Aorta (tissue), 5 donors: ENCODE measurements at places on chromosomes 4 and X.

GRCh38 chrX:46831765-46832327 lies 5.0 kb upstream of the RP2 start:
- no peak for DNase-seq

DNA sequence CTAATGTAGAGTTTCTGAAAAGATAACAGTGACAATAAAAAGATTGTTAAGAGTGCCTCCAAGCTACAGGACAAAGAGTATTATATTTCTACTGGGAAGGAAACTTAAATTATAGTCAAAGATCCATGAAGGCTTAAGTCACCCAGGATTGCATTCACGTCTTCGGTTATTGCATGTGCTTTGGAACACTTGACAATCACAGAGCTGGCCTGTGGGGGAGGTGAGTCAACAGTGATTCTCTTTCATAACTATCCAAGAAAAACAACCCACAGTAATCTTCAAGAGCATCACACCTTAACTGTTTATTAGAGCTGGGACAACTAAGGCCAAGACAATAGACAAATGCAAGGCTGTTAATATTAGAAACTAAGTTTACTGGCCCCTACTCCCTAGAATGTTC lies 40.3 kb downstream of the PDGFC start:
- no peak for DNase-seq

- no peak for DNase-seq
Observed at GRCh38 chr4:112330921-112331320, 33.8 kb downstream of the ALPK1 start.

GRCh38 chrX:130139474-130140201 lies 26.0 kb downstream of the AIFM1 start:
- no peak for DNase-seq

- DNase-seq = no peak
Observed at GRCh38 chr4:103904123-103904522, 184.3 kb upstream of the TACR3 start.

DNA sequence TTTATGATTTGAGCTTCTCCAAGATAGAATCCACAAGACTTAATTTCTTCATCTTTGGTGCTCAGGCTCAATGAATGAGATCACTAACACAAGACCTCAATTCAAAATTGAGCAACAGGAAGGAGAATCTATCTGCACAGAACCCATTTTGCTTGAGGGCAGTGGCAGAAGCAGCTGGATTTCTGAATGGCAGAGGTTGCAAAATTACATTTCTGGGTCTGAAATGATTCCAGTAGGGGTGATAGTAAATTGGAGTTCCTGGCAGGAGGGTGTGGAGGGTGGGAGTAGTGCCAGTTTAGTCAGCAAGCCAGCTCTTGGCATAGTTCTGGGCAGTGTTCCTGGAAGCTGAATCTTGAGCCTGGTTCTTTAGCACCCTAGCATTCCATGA lies 281.1 kb downstream of the SLC7A11 start:
- DNase-seq = peak; percentile 30

DNA sequence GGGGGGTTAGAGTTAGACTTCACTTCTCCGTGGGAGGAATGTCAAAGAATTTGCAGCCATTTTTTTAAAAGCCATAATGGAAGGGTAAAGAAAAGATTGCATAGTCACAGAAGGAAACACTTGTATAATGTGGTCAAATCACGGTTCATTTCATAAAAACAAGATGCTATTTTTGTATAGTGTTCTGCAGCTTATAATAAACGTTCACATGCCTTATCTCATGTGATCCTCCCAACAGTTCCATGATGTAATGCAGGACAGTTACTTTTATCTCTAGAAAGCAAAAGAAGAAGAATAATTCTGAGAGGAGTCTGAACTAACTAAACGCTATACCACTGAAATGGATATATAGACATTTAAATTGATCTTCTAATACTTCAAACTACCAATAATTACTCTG lies 71.3 kb upstream of the CAMK2D start:
- DNase-seq = no peak

DNA sequence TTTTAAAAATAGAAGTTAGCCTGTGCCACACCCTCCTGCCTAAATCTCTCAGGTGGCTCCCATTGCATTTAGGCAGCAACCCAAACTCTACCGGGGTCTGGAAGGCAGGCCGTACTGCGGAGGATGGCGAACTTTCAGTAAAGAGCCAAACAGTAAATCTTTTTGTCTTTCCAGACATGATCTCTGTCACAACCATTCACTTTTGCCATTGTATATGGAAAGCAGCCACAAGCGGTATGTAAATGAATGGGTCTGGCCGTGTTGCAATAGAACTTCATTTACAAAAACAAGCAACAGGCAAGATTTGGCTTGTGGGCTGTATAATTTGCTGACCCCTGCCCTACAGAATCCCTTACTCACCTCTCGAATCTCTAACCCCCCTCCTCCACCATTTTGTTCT lies 3.3 kb downstream of the RADX start:
- no peak for DNase-seq

DNA sequence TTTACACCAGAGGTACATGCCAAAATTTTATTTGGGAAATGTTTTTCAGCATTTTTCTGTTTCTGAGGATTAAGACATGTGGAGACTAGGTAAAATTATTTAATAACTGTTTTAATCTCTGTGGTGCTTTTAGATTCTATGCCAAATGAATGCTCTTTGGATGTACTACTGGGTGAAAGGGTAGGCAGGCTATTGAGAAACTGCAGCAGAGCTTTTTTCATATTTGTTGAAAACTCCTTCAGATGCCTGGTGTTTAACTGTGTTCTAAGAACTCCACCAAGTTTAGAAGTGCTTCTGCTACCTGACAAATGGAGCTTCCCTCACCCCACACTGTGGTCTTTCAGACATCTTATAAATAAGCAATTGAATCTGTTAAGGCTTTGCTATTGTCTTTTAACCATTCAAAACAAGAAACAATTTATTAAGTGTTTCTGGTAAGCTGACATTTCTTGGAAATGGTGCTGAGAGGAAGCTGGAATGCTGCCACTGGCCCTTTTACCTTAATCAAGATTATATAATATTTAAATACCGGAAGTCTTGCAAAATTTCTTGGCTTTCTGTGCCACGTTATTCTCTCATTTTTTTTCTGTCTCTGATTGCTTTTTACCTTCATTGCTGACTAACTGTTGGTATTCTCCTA lies 51.2 kb upstream of the CYSLTR1 start:
- DNase-seq = no peak

DNA sequence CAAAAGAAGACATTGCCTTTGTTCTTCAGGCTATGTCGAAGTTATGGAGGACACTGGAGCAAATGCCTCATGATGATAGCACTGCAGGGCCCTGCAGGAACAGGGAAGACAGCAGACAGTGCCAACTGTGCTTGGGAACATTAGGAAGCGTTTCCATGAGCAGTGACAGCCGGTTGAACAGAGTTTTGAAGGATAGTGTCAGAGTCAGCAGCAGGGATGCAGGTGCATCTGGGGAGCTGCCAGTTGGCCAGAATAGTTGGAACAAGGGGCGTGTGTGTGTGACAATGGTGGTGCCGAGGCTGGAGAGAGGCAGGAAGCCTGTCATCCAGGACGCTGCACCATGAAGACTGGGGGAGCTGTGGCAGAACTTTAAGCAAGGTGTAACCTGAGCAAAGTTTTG lies 88.6 kb downstream of the SHROOM3 start:
- no peak for DNase-seq

- no peak for DNase-seq
Observed at GRCh38 chr4:153212736-153213135, 8.5 kb downstream of the TRIM2 start.

DNA sequence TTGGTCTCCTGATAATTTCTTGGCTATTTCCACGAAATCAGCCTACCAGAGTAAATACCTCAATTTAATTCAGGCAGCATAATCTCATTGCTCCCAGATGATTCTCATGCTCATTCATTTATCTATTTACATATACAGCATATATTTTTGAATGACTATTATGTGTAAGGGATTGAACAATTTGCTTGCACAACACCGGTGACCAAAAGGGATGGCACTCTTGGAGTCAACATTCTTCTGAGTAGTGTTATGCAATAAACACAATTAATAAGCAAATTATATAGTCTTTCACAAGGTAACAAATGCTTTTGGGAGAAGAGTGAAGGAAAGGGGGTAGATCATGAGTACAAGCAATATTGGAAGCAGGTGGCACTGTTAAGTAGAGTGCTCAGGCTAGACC lies 1015.3 kb downstream of the ARAP2 start:
- no peak for DNase-seq

GRCh38 chrX:12237771-12238170 lies 99.5 kb downstream of the FRMPD4 start:
- no peak for DNase-seq

GRCh38 chr4:110087070-110087708 lies 111.2 kb downstream of the ELOVL6 start:
- no peak for DNase-seq

- no peak for DNase-seq
Observed at GRCh38 chr4:88280228-88280795, 4.0 kb downstream of the PPM1K start.

DNA sequence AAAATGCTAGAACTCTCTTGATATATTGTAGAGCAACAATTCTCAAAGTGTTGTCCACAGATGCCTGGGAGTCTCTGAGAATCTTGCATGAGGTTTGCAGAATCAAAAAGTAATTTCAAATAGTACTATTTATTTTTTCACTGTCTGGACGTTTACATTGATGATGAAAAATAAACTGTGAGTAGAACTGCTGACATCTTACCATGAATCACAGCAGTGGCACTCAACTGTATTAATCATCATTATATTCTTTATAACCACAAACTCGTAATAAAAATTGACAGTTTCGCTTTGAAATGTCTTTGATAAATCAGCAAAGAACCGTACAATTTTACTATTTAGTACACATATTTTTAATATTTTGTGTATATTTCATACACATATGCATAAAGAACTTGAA lies 94.5 kb downstream of the NAF1 start:
- DNase-seq = no peak

DNA sequence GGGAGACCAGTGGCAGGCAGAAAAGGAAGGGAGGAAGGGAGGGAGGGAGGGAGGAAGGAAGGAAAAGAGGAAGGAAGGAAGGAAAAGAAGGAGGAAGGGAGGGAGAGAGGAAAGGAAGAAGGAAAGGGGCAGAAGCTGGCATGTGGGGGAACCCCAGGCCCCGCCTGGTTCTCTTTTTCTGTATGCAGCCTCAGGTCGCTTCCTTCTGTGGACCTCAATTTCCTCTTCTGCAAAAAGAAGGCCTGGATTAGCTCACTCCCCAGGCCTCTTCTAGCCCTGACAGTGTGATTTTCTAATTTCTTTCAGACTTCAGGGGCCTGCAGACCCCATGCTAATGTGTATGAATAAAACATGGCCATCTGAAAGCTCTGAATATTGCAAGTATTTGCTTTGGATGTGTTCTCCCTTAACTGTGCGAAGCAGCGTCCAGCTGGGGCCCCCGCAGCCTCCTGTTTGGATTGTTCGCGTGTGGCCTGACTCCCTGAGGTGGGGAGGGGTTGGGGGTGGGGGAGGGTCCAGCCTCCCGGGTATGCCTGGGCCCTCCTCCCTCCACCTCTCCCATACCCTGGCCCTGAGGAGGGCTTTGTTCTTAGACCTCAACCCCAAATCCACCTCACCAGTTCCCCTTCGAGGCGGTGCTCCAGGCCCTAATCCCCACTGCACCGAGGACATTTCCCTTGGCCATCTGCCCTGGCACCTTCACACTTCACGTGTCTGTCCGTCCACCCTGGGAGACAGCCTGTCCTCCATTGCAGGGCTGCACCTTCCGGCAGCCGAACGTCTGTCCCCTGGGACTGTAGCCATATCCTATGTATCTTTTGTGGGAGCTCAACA lies 199.9 kb upstream of the ATP6AP2 start:
- DNase-seq = no peak

DNA sequence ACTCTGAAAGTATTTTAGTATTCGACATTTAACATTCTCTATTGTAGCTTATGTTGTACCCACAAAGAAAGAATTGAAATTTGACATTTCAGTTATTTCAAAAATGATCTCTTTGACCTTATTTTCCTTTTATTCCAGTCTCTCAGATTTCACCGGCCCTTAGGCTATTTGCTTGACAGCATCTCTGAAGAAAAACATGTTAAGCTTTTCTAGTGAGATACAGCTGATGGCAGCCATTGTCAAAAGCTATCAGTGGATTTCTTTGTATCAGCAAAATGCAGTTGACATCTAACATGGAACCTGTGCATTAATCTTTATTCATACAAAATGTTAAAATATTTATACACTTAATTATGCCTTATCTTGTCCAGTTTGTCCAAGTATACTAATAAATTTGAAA lies 16.7 kb downstream of the ZAR1 start:
- no peak for DNase-seq

- no peak for DNase-seq
Observed at GRCh38 chrX:133297284-133297683, 79.1 kb upstream of the TFDP3 start.

DNA sequence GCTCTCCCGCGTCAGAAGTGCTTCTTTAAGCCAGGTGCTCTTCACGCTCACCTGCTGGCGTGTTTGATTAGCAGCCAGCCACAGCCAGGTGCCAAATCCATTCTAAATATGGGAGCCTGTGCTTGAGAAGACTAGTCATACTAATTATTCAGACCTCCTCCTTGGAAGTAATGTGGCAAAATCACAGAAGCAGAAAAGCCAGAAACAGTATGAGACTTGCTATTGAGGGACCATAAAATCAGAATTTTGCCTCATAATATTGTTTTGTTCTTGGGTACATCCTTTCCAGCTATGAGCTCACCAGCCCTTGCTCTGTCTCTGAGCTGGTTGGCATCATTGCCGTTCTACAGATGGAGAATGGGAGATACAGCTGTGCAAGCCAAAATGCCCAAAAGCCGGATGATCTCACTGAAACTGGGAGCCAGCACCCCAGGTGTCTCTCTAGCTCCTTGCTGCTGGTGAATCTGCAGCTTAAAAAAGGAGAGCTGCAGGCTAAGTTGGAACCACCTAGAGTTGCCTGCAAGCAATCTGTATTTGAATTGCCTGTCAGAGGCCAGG lies 205.4 kb downstream of the SHROOM3 start:
- no peak for DNase-seq

GRCh38 chr4:175929441-175929840 lies 117.4 kb upstream of the GPM6A start:
- no peak for DNase-seq

DNA sequence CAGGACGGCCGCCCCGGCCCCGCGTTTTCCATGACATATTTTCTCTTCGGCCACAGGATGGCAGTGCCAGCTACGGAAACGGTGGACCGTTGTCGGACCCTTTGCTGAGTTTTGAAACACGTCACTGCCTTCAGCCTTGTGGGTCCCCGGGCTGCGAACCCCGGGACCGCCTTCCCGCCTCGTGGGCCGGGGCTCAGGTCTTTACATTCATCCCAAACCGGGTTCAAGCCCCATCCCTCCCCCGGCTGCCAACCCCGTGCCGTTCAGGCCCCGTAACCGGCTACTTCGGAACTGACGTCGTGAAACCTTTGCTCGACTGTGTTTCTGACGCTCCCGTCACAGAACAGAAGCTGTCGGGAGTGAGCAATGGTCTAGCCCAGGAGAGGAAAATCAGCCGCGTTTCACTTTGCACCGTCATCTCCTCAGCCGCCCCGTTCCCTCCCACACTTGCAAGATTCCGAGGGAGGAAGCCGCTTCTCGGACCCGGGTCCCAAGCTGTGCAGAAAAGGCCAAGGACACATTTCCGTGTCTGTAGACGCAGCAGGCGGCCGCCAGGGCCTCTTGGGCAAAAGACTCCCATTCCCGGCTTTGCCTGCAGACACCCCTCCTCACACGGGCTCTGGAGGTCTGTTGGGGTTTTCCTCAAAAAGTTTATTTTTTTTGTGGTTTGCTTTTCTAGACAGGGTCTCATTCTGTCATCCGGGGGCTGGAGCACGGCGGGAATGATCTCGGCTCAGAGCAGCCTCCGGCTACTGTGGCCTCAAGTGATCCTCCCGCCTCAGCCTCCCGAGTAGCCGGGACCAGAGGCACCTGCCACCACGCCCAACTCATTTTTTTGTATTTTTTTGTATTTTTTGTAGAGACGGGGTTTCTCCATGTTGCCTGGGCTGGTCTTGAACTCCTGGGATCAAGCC lies 41.4 kb upstream of the PPP2R3B start:
- DNase-seq = no peak
